ENCODE measurements at places on chromosomes 7 and 10.
A peak's percentile ranks its signal among the peaks of the same experiment; 100 is the strongest.

GRCh38 chr7:21773326-21773725 lies 172.4 kb downstream of the CDCA7L start:
- no peak for DNase-seq

DNA sequence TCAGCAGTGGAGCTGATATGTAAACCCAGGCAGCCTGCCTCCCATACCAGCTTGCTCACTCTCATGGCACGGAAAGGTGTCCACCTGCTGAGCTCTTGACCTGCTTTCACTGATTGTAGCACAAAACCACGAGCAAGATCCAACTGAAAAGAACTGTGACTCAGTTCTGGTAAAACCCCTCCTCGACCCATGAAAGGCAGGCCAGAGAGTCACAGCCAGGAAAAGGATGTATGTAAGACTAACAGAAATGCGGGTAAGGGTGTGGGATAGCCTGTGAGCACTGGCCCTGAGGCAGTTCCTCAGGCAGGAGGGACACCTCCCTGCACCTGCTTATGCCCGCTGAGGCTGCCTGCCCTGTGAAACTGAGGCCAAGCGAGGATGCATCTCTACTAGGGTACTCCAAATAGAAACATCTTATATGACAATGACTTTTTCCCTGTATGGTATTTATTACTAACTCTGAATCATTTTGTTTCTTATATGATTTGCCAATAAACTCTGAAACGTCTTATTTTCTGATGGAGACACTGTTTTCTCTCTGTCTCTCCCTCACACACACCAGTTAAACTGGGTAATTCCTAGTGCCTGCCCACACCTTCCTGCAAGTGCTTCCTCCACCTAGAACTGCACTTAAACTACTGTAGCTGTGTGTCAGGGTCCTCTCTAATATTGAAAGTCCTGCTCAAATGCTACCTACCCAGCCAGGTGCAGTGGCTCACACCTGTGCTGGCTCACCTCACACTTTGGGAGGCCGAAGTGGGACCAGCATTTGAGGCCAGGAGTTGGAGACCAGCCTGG lies 73.3 kb upstream of the GHITM start:
- no peak for DNase-seq

GRCh38 chr10:101094121-101094879 lies 32.5 kb downstream of the KAZALD1 start:
- DNase-seq: no peak

- DNase-seq: no peak
These were observed 114.3 kb downstream of the TBXAS1 start for GRCh38 chr7:139943401-139943800.

GRCh38 chr7:65509368-65510186 lies 135.9 kb downstream of the ZNF92 start:
- no peak for DNase-seq

DNA sequence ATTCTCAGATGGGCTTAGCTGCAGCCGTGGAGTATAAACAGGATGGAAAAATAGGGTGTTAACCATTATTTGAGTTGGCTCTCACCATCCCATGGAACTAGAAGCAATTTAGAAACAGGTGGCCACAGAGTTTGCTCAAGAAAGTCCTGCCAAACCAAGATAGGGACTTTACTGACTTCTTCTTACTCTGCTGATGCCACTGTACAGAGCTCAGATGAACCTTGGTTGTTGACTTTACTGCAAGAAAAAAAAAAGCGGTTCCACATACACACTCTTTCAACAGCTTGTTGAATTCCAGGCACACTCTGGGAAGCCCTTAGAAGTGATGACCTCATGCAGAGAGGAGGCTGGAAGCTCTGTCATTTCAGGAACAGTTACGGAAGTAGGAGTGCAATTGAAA lies 753.4 kb downstream of the NRG3 start:
- no peak for DNase-seq

DNA sequence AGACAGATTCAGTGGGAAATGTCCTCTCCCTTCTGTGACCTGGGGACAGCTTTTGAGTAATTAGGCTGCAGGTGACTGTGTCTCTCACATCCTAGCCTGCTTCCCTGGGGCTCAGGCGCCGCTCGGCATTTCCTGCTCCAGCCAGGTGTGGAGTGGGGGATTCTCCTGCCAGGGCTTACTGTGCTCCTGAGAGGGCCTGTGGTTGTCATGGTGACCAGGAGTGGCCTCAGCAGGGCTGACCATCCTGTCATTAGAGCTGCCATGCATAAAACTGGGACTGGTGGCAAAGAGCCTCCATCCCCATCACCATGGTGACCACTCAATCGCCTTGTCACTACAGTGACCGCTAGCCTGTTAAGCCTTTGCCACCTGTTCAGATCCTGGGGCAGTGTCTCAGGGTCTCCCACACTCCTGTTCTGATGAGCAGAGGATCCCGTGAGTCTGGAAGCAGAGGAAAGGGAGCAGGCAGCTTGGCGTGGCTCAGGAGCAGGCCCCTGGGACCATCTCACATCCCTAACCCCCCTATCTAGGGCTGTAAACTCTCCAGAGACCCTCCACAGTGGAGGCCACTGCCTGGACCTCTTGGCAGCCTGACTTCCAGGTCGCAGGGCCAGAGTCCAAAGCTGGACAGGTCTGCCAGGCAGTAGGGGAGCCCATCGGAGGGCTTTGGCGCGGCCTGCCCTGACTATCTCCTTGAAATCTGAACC lies at the start of gene GCK:
Gene GCK, minus strand, starts transcription at position 154 of the 707 bp plus-strand sequence. CDS start 486 bp downstream, outside the sequence.
- DNase-seq: no peak

DNA sequence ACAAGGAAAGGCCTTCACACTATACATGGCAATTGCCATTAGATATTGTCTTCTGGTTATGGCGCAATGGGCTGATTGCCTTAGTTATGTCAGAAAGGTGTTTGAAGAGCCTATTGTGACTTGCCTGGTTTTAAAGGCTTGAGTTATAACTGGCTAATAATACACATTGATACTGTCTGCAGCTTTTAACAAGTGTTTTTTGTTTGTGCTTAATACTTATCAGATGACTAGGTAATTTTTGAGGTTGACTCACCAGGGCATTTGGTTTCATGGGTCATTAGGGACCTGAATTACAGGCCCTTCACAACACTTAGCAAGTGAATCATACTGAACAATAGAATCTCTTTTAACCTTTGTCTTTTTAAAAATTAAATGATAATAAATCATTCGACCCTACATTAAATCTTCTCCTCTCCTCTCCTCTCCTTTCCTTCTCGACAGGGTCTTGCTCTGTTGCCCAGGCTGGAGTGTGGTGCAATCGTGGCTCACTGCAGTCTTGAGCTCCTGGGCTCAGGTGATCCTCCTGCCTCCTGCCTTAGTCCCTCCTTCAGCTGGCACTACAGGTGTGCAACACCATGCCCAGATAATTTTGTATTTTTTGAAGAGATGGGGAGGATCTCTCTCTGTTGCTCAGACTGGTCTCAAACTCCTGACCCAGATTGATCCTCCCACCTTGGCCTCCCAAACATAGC lies 196.3 kb downstream of the JCAD start:
- DNase-seq: peak; percentile 75

- peak; percentile 17 for DNase-seq
These were observed 44.5 kb downstream of the STARD3NL start for GRCh38 chr7:38222481-38223096.

GRCh38 chr10:101495324-101495925 lies 92.6 kb downstream of the POLL start:
- no peak for DNase-seq

DNA sequence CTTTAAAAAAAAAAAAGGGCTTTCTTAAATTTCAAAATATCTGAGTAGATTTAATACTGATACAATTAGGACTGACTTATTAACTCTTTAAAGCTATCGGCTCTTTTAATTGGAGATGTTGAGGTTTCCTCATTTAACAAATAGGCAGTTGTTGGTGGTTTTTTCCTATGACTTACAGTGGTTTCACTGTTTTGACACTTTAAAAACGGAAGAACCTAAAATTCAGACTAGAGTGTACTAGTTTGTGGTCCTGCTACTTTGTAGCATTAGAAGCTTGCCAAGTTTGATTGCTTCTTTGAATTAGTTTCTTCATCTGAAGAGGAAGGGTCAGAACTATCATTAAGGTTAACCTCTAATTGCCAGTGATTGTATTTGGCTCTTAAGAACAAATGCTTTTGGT lies 27.7 kb downstream of the CUL1 start:
- DNase-seq: no peak

DNA sequence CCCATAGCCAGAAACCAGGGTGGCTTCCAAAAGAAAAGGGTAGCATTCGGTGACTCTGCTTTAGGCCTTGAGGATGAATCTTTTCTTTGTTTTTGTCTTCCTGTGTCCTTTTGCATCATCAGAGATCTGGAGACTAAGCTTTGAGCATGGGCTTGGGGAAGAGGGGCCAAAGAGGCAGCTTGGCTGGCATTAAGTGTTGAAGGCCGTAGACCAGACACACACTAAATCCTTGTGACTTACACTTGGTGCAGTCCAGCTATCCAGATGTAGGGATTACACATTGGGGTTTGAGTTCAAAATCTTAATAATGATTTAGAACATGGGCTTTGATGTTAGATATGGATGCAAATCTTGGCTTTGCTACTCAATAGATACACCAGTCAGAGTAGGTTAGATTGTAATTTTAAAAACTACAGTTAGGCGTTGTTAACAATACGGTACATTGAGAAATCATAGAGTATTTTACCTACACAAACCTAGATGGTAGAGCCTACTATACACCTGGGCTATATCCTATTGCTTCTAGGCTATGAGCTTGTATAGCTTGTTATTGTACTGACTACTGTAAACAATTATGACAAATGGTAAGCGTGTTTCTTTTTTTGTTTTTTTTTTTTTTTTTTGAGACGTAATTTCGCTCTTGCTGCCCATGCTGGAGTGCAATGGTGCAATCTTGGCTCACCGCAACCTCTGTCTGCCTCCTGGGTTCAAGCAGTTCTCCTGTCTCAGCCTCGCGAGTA lies 3.5 kb downstream of the SEPTIN7 start:
- DNase-seq: no peak

- DNase-seq: peak; percentile 35
These were observed 86.0 kb downstream of the FANK1 start for GRCh38 chr10:125982260-125982948.

DNA sequence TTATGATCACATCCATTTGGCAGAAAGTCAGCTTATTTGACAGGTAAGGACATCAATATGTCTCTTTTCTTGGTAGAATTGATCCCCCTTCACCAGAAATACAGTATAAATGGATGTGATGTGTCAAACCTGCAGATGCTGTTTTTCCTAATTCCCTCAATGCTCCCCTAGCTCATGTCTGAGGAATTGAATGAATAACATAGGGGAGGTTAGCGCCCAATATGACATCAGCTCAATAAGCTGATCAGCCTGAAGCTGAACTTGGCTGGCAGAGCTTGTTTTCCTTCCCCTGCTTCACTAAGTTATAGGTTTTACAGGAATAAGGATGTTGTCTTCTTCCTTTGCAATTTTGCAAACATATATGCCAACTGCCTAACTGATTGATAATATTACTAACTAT lies 132.5 kb downstream of the REEP3 start:
- DNase-seq: no peak

GRCh38 chr10:132690821-132691610 lies 94.9 kb downstream of the NKX6-2 start:
- DNase-seq: no peak

DNA sequence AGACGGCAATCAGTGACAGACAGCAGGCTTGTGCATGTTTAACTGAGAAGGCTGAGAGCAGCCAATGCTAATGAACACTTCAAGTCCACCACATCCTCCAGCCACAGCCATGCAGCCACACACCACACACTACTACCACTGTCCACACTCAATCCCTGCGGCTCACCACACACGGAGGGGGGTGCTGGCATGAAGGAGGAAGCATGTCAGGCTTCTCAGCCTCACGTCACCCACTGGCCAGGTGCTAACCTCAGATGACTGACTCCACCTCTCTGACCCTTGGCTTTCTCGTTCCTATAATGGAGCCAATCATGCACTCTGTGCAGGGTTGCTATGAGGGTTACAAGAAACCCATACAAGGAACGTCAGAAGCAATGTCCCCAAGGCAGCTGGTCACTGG lies 165.4 kb upstream of the RNF32 start:
- DNase-seq: no peak

DNA sequence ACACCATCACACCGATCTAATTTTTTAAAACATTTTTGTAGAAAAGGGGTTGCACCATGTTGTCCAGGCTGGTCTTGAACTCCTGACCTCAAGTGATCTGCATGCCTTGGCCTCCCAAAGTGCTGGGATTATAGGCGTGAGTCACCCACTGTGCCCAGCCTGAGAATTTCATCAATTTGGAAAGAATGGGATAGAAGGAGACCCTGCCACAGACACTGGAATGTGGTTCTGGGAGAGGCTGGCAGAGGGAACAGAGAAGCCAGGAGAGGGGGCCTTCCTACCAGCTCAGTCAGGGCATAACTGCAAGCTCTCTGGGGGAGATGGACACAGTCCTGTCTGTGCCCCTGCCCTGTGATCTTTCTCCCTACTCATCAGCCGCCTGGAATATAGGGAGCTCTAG lies 42.1 kb upstream of the MKRN1 start:
- no peak for DNase-seq

DNA sequence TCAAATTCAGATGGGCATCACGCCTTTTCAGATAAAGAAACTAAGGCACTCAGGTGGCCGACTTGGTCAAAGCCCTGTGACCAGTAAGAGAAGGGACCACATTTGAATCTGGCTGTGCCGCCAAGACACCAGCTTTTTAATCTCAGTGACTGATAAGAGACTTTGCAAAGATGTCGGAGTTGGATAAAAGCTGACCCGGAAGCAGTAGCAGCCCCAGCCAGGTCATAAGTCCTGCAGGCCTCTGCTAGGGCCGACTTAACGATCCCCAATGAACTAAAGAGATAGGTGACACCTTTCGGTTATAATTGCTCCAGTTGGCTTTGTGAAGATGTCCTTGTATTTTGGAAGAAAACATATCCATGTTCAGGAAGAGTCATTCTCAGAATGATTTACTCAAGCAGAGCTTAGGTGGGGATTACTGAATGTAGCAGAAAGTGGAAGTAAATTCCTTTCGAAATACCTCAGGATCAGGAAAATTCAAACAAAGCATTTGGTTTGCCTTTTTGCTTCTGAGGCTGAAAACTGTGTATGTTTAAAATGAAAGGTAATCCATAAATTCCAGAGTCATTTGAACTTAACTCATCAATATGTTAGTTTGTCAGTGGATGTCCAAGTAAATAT lies 164.2 kb upstream of the PITRM1 start:
- DNase-seq: no peak

- no peak for DNase-seq
These were observed 5.9 kb upstream of the ITGA8 start for GRCh38 chr10:15725603-15726002.

- peak; percentile 29 for DNase-seq
These were observed 32.5 kb upstream of the VWDE start for GRCh38 chr7:12436126-12436525.

DNA sequence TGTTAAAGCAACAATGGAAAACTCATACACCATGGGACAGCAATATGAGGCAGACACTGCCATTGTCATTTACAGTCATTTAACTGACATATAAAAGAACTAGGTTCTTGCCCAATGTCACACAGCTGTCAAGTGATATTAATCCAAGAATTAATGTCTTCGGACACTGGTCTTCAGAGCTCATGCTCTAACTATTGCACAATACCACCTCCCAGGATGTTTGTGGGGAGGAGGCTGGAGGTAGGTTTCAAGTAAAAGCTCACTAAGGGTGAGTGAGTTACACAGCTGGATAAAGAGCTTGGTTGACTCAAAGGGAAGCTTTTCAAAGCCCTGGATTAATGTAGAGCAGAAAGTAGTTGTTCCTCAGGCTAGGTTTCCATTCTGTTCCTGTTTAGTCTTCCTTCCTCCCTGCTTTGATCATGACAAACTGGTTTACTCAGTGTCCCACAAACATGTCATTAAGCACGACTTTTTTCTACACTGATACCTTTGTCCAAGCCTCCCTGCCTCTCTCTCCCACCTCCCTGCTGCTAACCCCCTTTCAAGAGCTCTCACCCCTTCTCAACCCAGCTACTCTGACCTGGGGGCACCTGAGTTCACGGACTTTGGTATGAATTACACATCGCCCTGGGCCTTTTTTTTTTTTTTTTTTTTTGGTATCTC lies 987 bp upstream of the EXOC6 start:
- no peak for DNase-seq

Measured in fibroblast of skin of left biceps (primary cell).